ENCODE measurements at places on chromosomes 4 and X.

- DNase-seq: no peak
Observed at GRCh38 chrX:134626434-134626833, 31.8 kb downstream of the PLAC1 start.

DNA sequence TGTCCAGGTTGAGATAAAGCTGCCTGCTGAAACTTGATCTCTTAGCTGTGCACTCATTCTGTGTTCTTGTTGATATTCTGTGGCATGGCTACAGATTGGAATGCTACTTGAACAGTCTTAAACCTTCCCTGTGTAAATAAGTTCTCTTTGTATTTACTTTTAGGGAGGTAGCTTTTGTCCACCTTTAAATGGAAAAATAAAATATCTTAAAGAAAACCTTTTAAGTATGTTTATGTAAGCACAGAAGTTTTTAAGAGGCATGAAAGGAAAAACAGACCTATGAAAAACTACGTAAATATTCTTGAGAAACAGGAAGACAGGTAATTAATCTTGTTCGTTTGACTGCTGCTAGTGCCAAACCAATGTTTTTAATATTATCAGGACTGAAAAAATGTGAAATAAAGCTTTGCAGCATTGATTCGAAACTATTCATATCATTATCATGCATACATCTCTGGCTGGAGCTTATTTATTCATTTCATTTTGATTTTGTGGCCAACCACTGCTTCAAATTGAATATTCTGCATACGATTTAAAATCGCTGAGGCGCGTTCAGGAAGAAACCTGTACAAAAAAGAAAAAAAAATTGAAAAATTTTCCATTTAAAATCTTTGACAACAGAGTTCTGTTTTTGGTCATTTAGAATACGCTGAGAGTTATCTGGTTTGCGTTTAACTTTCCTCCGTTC is 17.8 kb downstream of the HSD17B13 start:
- DNase-seq: no peak

- DNase-seq: no peak
Observed at GRCh38 chrX:116972362-116972761, 509.6 kb upstream of the CT83 start.

GRCh38 chrX:86910602-86911311 is 606.8 kb upstream of the KLHL4 start:
- DNase-seq: no peak

DNA sequence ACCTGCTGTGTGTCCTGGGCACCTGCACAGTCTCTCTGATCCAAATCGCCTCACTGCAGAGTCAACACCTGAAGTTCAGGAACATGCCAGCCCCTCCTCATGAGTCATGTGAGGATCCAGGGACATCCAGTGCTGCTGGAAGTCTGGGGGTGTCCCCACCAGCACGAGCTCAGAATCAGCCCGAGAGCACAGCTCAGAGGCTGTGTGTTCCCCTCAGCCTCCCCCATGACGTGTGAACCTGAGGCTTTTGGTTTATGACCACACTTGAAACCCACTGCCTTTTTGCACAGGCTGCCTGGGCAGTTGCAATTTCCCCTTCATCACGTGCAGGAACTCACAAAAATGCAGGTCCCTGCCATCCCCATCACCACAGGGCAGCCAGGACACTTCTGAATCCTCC is 47.1 kb downstream of the PPP2R2C start:
- no peak for DNase-seq

GRCh38 chr4:126451237-126451873 is 1136.6 kb downstream of the FAT4 start:
- DNase-seq: no peak

DNA sequence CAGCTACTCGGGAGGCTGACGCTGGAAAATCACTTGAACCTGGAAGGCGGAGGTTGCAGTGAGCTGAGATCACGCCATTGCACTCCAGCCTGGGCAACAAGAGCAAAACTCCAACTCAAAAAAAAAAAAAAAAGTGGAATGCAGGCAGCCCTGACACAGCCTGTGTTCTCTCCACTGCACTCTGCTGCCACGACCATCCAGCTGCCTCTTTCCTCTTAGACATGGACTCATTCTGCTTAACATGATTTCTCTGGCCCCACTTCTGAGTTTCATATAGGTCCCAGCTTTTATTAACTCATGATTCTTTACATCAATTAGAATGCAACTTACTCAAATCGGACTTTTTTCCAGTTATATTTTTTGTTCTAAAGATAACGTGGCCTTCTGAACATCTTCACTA is 29.6 kb downstream of the SLC10A6 start:
- DNase-seq: no peak

DNA sequence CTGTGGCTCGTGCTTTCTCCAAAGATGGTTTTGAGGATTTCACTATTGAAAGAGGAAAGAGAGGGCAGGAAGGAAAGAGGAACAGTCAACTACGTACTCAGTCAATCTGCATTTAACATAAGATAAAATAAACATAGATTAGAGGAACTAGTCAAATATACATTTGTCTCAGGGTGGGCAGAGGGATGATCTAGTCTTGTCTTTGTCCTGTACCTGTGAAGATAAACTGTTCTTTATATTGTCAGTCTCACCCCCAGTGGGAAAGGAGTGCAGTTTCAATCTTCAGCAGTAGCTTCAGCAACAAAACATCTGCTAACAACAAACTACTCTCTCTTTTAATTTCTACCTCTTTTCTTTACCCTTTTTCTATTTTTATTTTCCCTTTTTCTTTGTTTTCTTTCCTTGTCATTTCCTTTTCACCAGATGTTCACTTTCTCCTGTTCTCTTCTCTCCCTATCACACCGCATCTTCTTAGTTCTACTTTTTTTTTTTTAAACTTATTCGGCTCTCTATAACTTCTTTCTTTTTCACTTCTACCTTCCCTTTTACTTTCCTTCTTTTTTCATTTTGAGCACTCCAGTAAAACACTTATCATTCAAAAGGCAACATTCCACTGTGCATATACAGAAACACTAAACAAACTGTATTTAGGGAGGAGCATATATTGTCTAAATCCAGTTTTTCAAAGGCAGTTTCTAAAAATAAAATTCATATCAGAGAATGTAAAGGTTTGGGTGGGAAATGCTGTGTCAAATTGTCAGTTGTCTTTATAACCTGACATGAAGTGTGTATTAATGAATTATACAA is 51.4 kb upstream of the GUCY1A1 start:
- DNase-seq: no peak

- DNase-seq: no peak
Observed at GRCh38 chr4:7769396-7770223, 170.1 kb downstream of the AFAP1 start.

DNA sequence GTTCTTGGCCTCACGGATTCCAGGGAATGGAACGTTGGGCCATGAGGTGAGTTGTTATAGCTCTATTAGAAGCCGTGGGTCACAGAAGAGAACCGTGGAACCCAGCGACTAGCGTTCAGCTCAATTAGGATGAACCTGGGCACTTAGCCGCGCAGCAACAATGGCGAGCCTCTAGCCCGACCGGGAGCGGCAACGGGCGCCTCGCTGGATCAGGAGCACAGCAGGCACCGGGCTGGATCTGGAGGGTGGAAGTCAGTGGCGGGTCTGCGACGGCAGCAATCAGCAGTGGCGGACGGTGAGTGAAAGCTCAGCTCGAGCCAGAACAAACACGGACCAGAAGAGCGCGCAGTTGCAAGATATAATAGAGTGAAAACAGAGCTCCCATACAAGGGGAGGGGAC is 34.2 kb downstream of the AGA start:
- DNase-seq: no peak

- DNase-seq: no peak
Observed at GRCh38 chr4:80206521-80207171, 9.3 kb downstream of the PRDM8 start.

All from stimulated activated CD8-positive, alpha-beta memory T cell treated with anti-CD3 and anti-CD28 coated beads, Interleukin-15, amount 100 ng/mL, for 48 hours (primary cell).